ENCODE measurements at places on chromosomes 12 and 14.

DNA sequence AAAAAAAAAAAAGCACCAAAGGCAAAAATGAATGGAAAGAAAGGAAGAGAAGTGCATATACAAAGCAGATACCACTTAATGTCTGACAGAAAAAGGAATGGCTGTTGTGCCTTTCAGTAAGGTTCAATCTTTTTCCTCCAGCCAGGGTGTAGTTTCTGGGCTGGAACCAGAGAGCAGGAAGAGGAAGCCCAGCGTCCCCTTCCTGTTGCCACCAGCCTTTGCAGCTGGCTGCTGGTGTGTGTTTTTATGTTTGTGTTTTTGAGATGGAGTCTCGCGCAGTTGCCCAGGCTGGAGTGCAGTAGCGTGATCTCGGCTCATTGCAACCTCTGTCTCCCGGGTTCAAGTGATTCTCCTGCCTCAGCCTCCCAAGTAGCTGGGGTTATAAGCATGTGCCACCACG lies 64.6 kb upstream of the LTA4H start:
- no peak for DNase-seq

GRCh38 chr12:19964549-19964948 lies 403.8 kb upstream of the PDE3A start:
- DNase-seq, result no peak

- DNase-seq, result no peak
Observed at GRCh38 chr14:69475194-69475818, 9.2 kb upstream of the PLEKHD1 start.

- DNase-seq, result no peak
Observed at GRCh38 chr14:23033251-23033727, 1.4 kb downstream of the PSMB5 start.
